Amniotic stem cell (primary cell): ENCODE measurements at places on chromosomes 3 and 15.
A peak's percentile ranks its signal among the peaks of the same experiment; 100 is the strongest.

GRCh38 chr3:127151251-127151564, 41.7 kb upstream of the PRR23E start:
- DNase-seq: no peak

GRCh38 chr3:39744746-39745145, 64.7 kb upstream of the MYRIP start:
- no peak for DNase-seq

DNA sequence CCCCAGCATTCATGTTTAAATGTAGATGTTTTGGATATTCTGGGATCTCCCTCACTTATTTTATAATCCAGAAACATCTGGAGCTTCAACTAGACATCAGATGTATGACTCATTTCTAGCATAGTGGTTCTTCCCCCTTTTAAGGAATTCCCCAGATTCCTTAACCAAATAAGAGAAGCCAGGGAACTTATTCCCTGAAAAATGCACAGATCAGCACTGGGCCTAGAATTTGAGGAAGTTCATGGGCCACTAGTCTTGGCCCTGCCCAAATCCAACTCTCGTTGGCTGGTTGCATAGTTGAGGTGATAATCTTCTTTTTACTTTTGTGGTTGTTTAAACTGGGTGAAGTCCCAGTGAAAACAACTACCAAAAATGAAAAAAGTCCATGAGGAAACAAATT, 20.4 kb downstream of the RARRES1 start:
- DNase-seq: peak; percentile 31

- DNase-seq: no peak
These were observed 95.4 kb upstream of the KLHL25 start for GRCh38 chr15:85889956-85890619.

GRCh38 chr15:75659928-75660645, 12.4 kb downstream of the SNX33 start:
- no peak for DNase-seq

DNA sequence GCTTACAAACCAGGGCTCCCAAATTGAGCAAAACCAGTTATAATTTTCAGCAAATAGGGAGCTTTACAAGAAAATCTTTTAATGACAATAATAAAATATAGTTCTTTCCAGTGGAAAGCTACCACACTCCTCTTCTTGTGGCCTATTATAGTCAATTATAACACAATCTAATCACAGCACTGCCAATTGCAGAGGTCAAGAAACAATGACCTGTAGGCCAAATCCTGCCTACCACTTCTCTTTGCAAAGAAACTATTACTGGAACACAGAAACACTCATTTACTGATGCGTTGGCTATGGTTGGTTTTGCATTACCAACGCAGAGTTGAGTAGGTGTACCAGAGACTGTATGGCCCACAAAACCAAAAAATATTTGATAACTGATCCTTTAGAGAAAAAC, 110.5 kb downstream of the WDR72 start:
- DNase-seq: no peak

DNA sequence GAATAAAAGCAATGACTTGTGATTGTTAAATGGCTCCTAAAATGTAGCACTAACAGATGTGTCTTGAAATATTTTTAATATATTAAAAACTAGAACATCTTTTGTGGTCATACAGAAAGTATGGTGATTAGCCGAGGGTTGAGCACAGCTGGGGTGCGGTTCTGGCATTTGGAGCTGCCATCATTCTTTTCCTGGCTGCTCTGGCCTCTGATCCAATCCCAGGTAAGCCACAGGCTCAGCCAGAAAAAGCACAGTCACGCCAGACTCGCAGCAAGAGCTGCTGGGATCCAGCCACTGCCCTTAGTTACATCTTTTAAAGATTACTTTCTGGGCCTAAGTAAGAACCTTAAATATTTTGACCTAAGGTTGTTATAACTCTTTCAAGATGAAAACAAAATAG, 196.8 kb downstream of the PLCL2 start:
- no peak for DNase-seq

GRCh38 chr15:95304947-95305400, 1025.5 kb upstream of the NR2F2 start:
- DNase-seq: no peak

GRCh38 chr3:44061268-44061667, 180.4 kb upstream of the TOPAZ1 start:
- DNase-seq: no peak

GRCh38 chr3:146953511-146953981, 348.4 kb upstream of the PLSCR5 start:
- no peak for DNase-seq

- no peak for DNase-seq
These were observed 35.2 kb upstream of the ARL14 start for GRCh38 chr3:160641665-160642309.

DNA sequence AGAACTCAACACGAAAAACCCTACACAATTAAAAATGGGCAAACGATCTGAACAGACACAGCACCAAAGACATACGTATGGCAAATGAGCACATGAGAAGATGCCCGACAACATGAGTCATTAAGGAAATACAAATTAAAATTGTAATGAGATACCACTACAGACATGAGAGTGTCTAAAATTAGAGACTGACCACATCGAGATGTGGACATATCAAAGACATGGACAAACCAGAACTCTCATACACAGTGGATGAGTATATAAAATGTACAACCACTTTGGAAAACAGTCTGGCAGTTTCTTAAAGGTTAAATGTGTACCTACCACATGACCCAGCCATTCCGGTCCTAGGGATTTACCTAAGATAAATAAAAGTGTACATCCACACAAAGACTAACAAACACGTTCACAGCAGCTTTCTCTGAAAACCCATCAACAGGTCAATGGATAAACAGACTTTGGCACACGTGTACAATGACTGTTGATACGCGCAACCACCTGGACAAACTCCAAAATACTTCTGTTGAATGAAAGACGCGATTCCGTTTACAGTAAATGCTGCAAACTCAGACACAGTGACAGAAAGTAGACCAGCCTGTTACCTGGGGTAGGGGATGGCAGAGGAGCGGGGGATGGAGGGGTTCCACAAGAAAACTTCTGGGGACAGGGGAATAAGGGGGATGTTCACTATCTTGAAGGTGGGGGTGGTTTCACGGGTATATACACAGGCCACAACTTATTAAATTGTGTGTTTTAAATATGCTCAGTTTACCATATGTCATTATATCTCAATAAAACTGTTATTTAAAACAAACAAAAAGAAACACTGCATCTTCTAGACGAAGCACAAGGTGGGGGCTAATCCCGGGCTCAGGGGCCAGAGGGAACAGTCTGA, 2.1 kb downstream of the TNK2 start:
- peak; percentile 39 for DNase-seq

- DNase-seq: no peak
These were observed 34.6 kb downstream of the TNFAIP8L3 start for GRCh38 chr15:51060030-51060673.

DNA sequence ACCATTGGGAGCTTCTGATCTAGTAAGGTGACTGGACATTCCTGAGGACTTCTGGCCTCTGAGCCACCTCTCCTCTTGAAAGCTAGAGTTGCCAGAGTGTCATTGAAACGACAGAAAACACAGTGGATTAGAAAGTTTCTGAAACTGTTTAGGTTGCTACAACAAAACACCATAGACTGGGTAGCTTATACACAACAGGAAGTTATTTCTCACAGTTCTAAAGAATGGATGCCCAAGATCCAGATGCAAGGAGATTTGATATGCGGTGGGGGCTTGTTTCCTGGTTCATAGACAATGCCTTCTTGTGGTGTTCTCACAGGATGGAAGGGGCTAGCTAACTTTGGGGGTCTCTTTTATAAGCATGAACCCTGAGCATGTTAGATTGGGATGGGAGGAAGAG, 43.3 kb upstream of the ZNF385D start:
- no peak for DNase-seq

DNA sequence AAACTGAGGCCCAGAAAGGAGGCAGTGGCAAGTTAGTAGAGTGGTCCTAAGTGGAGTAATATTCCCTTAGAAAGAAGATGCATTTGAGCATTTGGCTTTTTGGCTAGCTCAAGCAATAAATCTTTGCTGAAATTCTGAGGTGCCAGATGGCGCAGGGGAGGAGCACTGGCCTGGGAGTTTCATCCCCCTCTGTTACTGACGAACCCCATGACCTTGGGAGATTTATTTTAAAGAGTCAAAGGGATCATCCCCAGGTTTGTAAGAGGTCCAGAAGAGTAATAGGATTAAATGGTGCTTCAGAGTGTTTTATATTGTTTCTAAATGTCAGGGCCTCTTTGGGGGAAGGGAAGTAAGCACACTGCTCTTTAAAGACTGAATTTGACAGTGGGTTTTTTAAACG, 85.1 kb upstream of the PIAS1 start:
- DNase-seq: no peak

DNA sequence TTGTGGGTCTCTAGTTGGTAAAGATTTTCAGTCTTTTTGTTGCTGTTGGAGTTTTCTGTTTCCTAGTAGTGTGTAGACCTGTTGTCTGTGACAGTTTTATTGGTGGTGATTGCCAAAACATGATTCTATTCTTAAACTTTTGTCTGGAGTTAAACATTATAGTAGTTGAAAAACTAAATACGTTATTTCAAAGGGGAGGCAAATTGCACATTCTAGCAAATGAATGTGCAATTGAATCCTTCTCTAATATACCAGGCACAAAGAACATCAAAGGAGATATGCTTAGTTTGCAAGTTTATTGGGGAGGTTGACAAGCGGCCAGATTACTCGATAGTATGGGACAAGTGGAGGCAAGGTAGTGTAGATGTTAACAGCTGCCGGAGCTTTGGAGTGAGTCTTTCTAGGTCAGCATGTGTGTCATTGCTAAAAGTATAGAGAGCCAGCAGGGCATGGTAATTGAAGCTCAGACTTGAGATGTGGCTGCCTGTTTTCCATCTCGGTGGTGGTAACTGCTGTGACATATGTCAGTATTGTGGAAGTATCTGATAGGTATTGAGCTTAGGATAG, 20.6 kb downstream of the CHD2 start:
- DNase-seq: no peak

- no peak for DNase-seq
These were observed 7.3 kb downstream of the TBC1D2B start for GRCh38 chr15:78070049-78070700.

DNA sequence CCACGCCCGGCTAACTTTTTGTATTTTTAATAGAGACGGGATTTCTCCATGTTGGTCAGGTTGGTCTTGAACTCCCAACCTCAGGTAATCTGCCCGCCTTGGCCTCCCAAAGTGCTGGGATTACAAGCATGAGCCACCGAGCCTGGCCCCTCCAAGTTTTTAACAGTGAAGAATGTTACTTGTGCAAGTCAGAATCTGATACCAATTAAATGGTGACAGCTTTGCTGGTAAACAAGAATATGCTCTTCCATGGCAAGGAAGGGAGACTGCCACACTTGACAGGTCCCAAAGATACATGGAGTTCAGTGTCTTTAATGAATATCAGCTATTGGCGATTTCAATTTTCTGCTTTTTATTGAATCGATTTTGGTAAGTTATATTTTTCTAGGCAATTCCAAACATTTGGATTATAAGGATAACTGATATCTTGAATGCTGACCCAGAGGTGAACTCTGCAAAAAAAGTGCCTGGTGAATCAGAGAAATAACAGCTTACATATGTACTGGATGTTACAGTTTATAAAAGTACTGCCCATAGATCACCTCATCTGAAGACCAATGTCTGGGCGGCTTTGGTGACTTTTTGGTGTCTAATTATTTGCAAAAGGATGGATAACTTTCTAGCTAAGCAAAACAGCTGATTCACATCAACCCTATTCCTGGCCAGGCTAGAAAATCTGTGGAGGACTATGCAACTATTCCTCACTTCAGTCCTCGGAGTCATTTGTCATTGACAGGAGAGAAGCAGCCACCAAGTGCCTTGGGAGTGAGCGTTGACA, 1.2 kb downstream of the PARP16 start:
- DNase-seq: no peak

- DNase-seq: no peak
These were observed 28.2 kb downstream of the CLEC3B start for GRCh38 chr3:45054196-45054857.
